ENCODE measurements at places on chromosomes 5 and 9.

- no peak for DNase-seq
These were observed 110.0 kb upstream of the TUT7 start for GRCh38 chr9:86464242-86464641.

DNA sequence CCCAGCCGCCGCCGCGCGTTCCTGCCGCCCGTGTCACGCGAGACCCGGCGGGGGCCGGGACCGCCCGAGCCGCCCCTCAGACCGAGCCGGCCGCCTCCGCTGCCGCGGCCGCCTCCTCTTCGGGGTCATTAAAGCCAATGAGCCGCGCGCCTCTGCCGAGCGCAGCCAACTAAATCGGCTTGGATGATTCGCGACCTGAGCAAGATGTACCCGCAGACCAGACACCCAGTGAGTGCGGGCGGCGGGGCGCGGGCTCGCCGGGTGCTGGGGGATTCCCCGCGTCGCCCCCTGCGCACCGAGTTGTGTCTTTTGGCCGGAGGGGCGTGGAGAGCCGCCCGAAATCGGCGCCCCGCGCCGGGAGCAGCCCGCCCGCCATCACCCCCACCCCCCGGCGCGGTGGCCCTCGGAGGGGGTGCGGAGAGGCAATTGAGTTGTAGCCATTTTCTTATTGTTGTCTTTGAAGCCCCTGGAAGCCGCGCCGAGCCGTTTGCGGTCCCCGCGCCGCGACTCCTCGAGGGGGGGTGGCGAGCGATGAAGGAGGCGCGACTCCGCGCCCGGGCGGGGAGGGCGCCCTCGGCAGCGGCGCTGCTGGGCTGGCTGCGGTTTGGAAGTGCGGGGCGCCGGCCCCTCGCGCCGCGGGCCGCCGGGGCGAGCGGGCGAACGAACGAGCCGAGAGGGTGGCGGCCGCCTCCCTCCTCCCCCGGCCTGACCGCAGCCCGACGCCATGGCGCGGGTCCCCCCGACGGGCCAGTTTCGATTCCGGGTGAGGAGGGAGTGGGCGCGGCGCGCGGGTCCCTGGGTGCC lies 1.0 kb downstream of the TLE4 start:
- no peak for DNase-seq

DNA sequence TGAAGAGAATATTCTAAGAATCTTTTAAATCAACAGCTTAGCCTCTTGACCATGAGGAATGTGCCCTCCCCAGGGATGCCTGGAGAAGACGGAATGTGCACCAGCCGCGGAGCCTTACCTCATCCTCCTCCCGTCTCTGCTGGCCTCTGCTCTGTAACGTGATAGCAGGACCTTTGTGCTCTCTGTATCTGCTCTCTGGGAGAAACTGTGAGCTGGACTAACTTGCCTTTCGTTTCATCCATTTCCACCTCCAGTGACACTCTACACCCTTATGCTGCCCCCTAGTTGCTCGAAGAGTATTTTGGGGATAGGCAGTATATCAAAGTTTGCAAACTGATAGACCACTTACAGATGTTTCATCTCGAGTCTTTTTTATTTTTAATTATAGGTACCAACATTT lies 141.4 kb downstream of the NPR3 start:
- DNase-seq: no peak

DNA sequence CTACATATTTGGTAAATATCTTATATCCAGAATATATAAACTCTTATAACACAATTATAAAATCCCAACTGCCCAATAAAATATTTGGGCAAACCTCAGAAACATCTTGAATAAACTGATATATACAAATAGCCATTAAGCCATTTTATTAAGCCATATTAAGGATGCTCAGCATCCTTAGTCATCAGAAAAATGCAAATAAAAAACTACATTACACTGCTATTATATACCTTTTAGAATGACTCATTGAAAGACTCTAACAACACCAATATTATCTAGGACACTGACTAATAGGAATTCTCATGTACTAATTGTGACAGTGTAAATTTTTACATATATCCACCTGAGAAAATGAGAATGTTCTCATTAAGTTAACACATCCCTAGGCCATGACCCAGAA lies 77.8 kb downstream of the CDH10 start:
- DNase-seq: no peak

- DNase-seq: no peak
These were observed 743.3 kb upstream of the PTPRD start for GRCh38 chr9:11356067-11356466.

GRCh38 chr9:131731644-131732043 lies 8.2 kb downstream of the RAPGEF1 start:
- DNase-seq: no peak

DNA sequence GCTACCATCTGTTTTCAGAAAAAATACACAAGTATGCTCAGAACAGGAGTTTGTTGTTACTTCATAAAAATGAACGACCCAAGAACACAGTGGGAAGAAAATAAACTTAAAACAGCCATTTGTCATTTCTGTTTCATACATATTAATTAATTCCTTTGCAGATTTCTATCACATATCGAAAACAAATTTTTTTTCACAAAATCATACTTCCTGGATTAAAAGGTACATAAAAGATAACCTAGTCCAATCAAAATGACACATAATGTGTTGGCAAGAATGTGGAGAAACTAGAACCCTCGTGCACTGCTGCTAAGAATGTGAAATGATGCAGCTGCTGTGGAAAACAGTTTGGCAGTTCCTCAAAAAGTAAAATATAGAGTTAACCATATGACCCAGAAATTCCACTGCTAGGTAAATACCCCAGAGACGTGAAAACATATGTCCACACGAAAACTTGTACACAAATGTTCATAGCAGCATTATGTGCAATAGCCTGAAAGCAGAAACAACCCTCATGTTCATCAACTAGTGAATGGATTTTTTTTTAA lies 46.0 kb downstream of the MYO10 start:
- DNase-seq: no peak

- DNase-seq: no peak
These were observed 47.3 kb upstream of the NEURL1B start for GRCh38 chr5:172593721-172594235.

GRCh38 chr5:96006291-96006690 lies 44.6 kb upstream of the ELL2 start:
- DNase-seq: no peak

- DNase-seq: no peak
These were observed 2.0 kb downstream of the CLIC3 start for GRCh38 chr9:136994180-136994887.

DNA sequence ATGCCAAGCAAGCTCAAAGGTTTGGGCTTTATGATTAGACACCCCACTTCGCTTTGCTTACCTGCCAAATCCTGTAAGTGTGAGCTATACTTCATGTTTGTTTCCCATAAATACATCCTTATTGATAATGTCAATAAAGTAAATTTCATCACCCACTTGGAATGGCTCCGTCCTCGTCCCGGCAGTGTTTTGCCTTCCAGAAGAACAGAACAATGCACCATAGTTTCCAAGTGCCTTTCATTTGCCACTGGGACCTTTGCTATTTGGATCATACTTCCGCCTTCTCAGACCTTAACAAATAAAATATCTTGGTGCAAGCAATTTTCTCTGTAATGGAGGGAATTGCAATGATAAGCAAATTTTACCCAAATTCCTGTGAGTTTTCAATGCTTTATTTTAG lies 229.3 kb downstream of the PIK3R1 start:
- DNase-seq: no peak

- DNase-seq: no peak
These were observed 10.8 kb upstream of the BTNL3 start for GRCh38 chr5:180977852-180978251.

DNA sequence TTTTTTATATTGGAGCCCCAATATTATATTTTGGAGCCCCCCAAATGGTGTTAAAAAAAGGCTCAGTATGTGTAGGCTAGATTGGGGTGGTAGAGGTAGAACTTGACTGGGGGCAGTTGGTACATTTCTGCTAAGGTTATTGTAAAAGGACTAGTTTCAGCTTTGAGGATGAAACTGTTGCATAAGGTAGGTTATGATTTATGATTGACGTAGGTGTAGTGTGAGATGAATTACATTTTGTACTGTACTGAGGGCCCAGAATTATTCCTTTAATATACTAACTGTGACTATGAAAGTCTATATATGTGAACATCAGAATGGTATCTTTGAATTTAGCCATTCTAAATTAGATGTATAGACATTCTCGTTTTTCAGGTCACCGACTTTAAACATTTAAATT lies 3.6 kb downstream of the RIC1 start:
- DNase-seq: no peak

DNA sequence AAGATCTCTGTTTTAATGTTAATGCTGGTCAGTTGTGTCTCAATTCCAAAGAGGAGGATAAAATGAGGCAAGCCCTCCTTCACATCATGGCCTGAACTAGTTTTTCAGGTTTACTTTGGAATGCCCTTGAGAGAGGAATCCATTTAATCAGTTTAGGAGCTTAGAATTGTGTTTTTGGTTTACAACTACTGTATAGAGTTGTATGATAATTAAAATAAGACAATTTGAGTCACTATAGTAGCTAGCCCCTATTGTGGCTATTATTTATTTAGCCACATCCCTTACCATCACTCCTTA lies 107.8 kb upstream of the PRLR start:
- DNase-seq: no peak

GRCh38 chr9:127081250-127082185 lies 40.9 kb downstream of the ANGPTL2 start:
- DNase-seq: no peak

GRCh38 chr9:14314424-14314928 lies 535 bp upstream of the NFIB start:
- no peak for DNase-seq

DNA sequence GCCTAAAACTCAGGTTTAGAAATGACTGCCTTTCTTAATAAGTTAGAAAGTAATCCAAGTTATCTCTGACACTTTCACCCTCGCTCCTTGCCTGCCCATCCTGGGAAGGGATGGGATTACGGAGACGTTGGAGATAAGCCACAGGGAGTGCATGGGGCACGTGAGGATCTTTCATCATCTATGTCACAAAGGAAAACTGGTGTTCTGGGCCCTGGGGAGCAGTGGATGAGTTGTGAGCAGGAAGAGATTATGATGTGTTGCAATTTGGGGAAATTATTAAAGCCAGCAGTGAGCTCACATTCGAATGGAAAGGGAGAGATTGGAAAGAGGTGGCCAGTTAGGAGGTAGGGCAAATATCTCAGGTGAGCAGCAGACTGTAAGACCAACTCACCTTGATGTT lies 12.8 kb downstream of the AFAP1L1 start:
- DNase-seq: no peak

GRCh38 chr9:18366184-18366583 lies 107.8 kb upstream of the ADAMTSL1 start:
- DNase-seq: no peak

- no peak for DNase-seq
These were observed 7.4 kb upstream of the ADAM19 start for GRCh38 chr5:157582731-157583620.

DNA sequence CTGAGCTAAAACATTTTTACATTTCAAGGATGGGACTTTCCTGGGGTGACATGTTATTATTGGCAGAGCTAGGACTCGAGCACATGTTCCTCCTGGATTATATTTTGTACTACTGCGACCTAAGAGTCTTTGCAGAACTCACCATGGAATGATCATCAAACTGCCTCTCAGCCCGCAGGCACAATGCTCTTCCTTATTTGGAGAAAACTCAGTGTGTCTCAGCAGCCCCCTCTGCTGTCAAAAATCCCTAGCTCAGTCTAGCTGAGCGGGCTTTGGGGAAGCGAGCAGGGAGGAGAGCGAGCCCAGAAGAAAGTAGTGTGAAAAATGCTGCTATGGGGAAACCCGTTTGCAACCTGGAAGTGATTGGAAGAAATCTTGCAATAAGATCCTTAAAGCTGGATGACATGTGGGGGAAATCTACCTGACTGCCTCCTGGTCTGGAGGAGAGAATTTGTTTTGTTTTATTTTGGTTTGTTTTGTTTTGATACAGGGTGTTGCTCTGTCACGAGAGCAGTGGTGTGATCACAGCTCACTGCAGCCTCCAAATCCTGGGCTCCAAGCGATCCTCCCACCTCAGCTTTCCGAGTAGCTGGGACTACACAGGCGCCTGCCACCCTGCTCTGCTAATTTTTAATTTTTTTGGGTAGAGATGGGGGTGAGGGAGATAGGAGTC lies 89.9 kb upstream of the CLINT1 start:
- peak; percentile 78 for DNase-seq

DNA sequence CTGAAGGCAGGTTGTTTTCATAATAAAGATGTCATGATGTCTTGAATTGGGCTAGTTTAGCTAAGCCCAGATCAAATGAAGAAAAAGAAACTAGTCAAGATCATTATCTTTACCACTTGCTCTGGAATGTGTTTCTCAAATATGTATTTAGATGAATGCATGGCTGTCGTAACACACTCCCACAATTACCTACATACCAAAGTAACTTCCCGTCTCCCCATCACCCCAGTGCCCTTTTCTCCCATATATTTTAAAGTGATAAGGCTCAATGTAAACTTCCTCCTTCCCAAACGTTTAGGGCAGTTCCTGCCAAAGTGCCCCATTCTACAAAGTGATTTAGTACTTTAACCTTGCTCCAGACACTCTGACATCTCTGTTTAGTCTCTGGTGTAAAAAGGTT lies 61.4 kb downstream of the SLC1A3 start:
- no peak for DNase-seq

GRCh38 chr9:94703488-94704140 lies 22.9 kb upstream of the AOPEP start:
- DNase-seq: no peak

GRCh38 chr5:138528208-138528607 lies 14.8 kb downstream of the ETF1 start:
- no peak for DNase-seq

GRCh38 chr9:3329361-3329760 lies 196.4 kb downstream of the RFX3 start:
- no peak for DNase-seq

GRCh38 chr9:96565671-96566497 lies 53.8 kb downstream of the CDC14B start:
- DNase-seq: no peak

DNA sequence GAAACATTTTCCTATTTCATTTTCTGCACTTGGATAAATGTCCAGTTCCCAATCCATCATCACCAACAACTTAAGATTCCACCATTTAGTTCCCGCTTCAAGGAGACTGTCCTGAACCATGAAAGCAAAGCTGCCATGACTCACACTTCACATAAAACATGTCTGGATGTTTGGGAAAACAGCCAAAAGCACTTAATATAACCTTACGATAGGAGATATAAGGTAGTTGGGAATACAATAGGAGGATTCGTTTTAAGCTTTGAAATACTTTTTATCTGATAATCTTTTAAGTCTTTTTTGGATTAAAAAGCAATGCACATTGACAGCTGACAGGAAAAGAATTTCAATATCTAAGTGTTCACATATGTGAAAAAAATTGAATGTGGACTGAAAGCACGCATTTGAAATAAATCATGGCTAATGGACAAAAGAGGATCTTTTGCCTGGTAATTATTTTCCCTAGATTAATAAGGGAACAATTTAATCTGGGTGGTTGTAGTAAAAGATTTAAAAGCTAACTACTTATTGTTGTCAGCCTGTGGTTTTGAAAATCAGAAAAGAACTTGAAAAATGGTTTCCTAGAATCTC lies 17.3 kb upstream of the TGFBI start:
- peak; percentile 59 for DNase-seq
